Neural crest cell (in vitro differentiated cells): ENCODE measurements at places on chromosomes 7 and 10. TPM values are rescaled to one million over a fixed set of nuclear protein-coding genes. Genes with fewer than 3 reads are reported as not detected.

Gene PRF1
- total RNA-seq, result not detected in 2 replicates

Gene SAMD9
- 0.21 and 0.30 TPM in 2 replicates for total RNA-seq

Gene OPALIN
- not detected in 2 replicates for total RNA-seq

Gene CLRN3
- total RNA-seq, result not detected in 2 replicates

Gene MAGI2
- total RNA-seq, result 10.0 and 10.1 TPM in 2 replicates

Gene MRLN
- not detected in 2 replicates for total RNA-seq

Gene HOXA13
- not detected in 2 replicates for total RNA-seq

Gene ANKRD61
- total RNA-seq, result 0.70 and 0.80 TPM in 2 replicates

Gene KCND2
- 0.59 and 0.61 TPM in 2 replicates for total RNA-seq

Gene NRCAM
- total RNA-seq, result 33.2 and 35.0 TPM in 2 replicates

Gene SCART1
- total RNA-seq, result 1.4 and 1.6 TPM in 2 replicates

Gene UCN3
- not detected in 2 replicates for total RNA-seq

Gene ANKRD26
- 17.5 and 17.8 TPM in 2 replicates for total RNA-seq

Gene HOGA1
- 0.23 and 0.36 TPM in 2 replicates for total RNA-seq

Gene CCDC146
- 3.2 and 6.4 TPM in 2 replicates for total RNA-seq

Gene OR2A42
- 0.14 TPM in 1 of 2 replicates, not detected in the other for total RNA-seq

Gene PON3
- total RNA-seq, result not detected in 2 replicates

Gene GIMAP8
- not detected in 2 replicates for total RNA-seq

Gene FAM3C
- 47.5 and 49.1 TPM in 2 replicates for total RNA-seq

Gene TBC1D12
- total RNA-seq, result 7.1 and 8.2 TPM in 2 replicates

Gene ASAH2
- 5.9 and 6.9 TPM in 2 replicates for total RNA-seq

Gene GRID2IP
- total RNA-seq, result 0.54 and 0.61 TPM in 2 replicates

Gene CNPY1
- 1.5 and 2.4 TPM in 2 replicates for total RNA-seq

Gene PRSS2
- not detected in 2 replicates for total RNA-seq

Gene CALML3
- total RNA-seq, result not detected in 2 replicates

Gene BTAF1
- total RNA-seq, result 41.7 and 46.0 TPM in 2 replicates

Gene TFPI2
- 0.84 and 0.86 TPM in 2 replicates for total RNA-seq

Gene WDR37
- total RNA-seq, result 19.3 and 19.5 TPM in 2 replicates

Gene PDSS1
- 15.3 and 16.7 TPM in 2 replicates for total RNA-seq

Gene LRRC61
- 23.2 and 26.3 TPM in 2 replicates for total RNA-seq

Gene ANKRD22
- total RNA-seq, result not detected in 2 replicates

Gene MYL10
- total RNA-seq, result not detected in 2 replicates

Gene WNT8B
- 3.8 and 4.2 TPM in 2 replicates for total RNA-seq

Gene GJD4
- total RNA-seq, result not detected in 2 replicates

Gene REEP3
- 33.7 and 36.7 TPM in 2 replicates for total RNA-seq

Gene ANXA8
- total RNA-seq, result not detected in 2 replicates

Gene GARIN1A
- 1.8 and 1.9 TPM in 2 replicates for total RNA-seq

Gene LOXL4
- total RNA-seq, result 1.5 and 1.7 TPM in 2 replicates

Gene NPTX2
- 15.9 and 16.3 TPM in 2 replicates for total RNA-seq

Gene AMPH
- 32.4 and 33.7 TPM in 2 replicates for total RNA-seq

Gene SLC13A4
- total RNA-seq, result 0.27 and 0.68 TPM in 2 replicates

Gene KEL
- total RNA-seq, result 1.4 and 1.7 TPM in 2 replicates

Gene CYP3A7
- not detected in 2 replicates for total RNA-seq

Gene MXI1
- total RNA-seq, result 18.6 and 20.6 TPM in 2 replicates

Gene CCL24
- total RNA-seq, result not detected in 2 replicates

Gene FEZF1
- not detected in 2 replicates for total RNA-seq

Gene KCTD7
- 16.8 and 20.2 TPM in 2 replicates for total RNA-seq

Gene ASZ1
- not detected in 2 replicates for total RNA-seq

Gene SRI
- total RNA-seq, result 143 and 153 TPM in 2 replicates

Gene SMIM30
- total RNA-seq, result 38.7 and 39.8 TPM in 2 replicates

Gene CDHR3
- 5.4 and 6.1 TPM in 2 replicates for total RNA-seq
